ENCODE measurements at places on chromosomes 16 and 17.

GRCh38 chr17:80426671-80427326, 11.8 kb downstream of the ENDOV start:
- DNase-seq = peak; percentile 35

GRCh38 chr16:78597809-78598570, 498.5 kb downstream of the WWOX start:
- no peak for DNase-seq

DNA sequence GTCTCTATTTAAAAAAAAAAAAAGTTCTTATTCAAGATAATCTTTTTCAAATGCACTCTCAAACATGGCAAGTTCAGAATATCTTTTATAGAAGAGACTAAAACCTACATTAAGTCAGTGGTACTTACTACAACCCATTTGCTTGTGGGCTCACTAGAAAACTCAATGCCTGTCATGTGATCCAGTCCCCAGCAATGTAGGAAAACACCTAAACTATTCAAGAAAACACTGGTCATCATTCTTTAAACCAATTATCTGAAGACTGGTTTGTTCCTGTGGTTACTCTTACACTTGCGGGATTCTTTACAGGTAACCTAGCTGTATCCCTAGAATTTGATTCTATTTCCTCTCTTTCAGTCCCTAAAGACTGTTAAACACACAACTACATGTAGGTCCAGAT, 19.6 kb downstream of the MED13 start:
- DNase-seq = no peak

DNA sequence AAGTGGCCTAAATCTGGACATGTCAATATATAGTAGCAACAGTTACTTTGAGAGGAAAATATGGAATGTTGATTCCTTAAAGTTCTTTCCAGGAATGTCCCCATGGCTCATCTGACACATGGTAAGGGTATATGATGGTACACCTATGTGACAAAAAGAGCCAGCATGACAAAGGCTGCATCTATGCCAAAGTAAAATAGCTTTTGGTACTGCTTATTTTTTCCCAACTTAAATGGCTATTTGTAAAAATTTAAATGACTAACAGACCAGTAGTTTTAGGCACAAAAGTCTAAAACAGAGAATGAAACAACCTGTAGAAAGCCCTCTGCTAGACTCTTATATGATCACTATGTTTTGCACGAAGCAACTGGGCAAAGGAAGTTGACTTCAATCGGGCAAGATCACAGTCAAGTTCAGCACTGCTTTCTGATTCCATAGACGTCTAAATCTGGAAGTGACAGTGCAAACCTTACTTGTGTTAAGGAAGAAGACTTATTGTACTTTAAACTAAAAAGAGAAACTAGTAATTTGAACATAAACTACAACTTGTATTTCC, 135.1 kb downstream of the SKAP1 start:
- no peak for DNase-seq

- DNase-seq = no peak
Observed at GRCh38 chr17:49016775-49017463, 19.7 kb downstream of the IGF2BP1 start.

GRCh38 chr17:67624886-67625656, 92.7 kb upstream of the NOL11 start:
- DNase-seq = no peak

- DNase-seq = no peak
Observed at GRCh38 chr16:143456-143855, 5.0 kb upstream of the NPRL3 start.

DNA sequence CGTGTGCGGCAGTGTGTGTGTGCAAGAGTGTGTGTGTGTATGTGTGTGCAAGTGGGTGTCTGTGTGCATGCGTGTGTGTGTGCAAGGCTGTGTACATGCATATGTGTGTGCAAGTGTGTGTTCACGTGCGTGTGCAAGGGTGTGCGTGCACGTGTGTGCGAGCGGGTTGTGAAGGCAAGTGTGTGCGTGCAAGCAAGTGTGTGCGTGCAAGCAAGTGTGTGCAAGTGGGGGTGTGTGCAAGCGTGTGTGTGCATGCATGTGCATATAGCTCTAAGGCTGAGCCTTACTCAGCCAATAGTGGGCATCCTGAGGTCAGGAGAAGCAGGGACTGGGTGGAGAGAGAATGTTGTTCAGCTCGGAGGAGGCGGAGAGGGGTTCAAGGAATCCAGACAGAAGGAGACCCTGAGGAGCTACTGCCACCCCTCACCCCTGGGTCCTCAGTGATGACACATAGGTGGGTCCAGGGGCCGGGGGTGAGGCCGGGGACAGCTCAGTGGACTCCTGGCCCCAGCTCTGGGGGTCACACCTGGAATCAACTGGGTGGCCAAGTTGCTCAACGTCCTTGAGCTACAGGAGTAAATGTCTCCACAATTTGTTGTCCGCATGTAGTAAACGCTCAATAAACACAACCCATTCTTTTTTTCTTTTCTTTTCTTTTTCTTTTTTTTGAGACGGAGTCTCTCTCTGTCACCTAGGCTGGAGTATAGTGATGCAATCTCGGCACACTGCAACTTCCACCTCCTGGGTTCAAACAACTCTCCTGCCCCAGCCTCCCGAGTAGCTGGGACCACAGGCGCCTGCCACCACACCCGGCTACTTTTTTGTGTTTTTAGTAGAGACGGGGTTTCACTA, 1.8 kb downstream of the PRR29 start:
- no peak for DNase-seq

GRCh38 chr17:10229181-10229580, 30.8 kb upstream of the GAS7 start:
- DNase-seq = no peak

DNA sequence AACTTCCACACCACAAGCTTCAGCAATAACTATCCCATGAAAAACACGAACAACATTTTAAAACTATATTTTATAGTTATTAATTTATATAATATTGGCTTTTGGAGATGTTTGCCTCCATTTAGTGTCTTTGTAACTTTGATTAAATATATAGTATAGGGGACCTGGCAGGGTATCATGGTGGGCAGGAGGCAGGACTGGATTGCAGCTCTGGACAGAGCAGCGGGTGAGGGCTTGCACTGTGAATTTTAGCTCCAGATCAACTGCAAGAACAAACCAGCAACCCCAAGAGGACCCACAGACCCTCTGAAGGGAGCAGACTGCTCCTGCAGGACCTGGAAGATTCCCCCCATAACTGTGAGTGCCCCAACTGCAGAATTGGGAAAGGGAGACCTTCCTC, 777.9 kb downstream of the KCNJ2 start:
- no peak for DNase-seq

DNA sequence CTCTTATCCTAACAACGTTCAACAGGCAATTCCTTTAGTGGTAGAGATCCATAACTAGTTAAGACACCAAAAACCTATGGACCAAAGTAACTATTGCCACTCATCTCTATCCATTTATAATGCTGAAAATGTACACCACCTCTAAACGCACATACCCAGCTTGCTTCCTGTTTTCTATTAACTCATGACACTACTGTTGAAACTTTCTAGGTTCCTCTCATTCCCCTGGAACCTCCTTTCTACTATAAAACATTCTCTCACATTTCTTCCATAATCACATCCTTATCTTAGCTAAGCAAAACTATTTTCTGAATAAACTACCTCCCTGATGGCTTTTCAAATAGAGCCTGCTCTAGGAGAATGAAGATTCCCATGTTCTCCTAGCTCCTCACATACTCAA, 42.9 kb upstream of the KSR1 start:
- no peak for DNase-seq

DNA sequence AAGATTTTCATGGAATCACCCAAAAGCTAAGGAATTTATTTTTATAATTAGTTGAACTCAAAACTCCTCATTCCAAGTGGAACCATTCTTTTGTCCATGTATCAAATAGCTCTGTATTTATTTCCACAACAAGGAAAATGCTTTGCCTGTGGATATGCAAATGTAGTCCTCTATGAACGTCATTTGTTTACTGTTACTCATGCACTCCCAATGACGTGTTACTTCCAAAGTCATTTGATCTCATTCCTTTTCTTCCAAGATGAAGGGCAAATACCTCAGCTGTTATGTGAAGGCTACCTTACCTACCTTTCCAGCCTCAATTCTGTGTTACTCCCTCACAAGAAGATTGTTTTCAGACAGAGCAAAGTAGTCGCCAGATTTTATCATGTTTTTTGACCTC, 83.7 kb downstream of the ITFG1 start:
- DNase-seq = peak; percentile 67

- no peak for DNase-seq
Observed at GRCh38 chr17:32636598-32637218, 149.9 kb downstream of the CDK5R1 start.

GRCh38 chr17:18143044-18143936, 34.7 kb downstream of the MYO15A start:
- peak; percentile 18 for DNase-seq

GRCh38 chr16:2022723-2023091, 3.1 kb downstream of the NPW start:
- no peak for DNase-seq

- no peak for DNase-seq
Observed at GRCh38 chr17:60073621-60074020, 5.1 kb downstream of the HEATR6 start.

All from HCEC 1CT (cell line).